ENCODE measurements at places on chromosomes 5 and 9.

- DNase-seq = no peak
Measured at GRCh38 chr9:107431461-107431860, 58.1 kb downstream of the KLF4 start.

GRCh38 chr5:128962211-128962610 lies 3.1 kb upstream of the SLC27A6 start:
- DNase-seq = no peak

DNA sequence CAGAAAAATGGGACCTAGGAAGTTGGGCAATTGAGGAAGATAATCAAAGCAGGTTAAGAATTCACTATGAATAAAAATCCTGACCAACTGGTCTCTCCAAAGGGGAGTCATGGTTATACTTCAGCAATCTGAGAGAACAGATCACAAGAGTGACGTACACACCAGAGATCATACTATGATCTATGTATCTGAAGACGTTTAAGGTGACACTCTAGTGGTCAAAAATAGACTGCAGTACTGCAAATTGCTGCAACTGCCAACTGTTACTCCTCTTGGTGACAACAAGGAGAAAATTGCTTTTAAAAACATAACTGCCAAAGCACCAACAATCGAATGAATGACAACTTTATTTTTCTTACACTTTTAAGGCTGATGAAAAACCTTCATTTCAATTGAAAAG lies 4.9 kb downstream of the AK6 start:
- DNase-seq = no peak

DNA sequence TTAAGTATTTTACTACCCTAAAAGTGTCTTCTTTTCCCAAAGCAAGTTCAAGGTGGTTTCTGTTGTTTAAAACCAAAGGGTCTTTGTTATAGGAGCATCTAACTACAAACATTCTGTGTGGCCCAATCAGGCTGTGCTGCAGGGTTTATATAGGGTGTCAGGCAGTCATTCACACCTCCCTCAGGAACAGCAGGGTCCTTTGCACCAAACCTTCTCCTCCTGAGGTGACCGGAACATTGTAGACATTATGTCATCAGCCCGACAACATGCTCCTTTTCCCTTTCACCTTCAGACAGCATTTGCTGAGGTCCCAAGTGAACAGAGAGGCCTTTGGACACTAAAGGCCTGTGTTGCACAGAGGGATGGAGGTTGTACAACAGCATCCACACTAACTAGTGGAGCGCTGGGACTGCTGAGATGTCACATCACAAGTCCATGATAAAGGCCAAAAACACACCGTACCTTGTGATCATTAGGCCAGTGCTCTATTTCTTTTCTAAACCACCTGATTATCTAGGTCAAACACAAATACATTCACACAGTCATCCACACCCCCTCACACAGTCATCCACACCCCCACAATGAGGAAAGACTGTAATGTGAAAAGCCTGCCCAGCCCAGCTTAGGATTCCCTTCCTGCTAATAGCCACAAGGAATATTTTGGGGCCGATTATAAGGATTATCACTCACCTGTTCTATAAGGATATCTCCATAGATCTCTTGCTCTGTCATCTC lies 123.8 kb upstream of the VLDLR start:
- DNase-seq = no peak

DNA sequence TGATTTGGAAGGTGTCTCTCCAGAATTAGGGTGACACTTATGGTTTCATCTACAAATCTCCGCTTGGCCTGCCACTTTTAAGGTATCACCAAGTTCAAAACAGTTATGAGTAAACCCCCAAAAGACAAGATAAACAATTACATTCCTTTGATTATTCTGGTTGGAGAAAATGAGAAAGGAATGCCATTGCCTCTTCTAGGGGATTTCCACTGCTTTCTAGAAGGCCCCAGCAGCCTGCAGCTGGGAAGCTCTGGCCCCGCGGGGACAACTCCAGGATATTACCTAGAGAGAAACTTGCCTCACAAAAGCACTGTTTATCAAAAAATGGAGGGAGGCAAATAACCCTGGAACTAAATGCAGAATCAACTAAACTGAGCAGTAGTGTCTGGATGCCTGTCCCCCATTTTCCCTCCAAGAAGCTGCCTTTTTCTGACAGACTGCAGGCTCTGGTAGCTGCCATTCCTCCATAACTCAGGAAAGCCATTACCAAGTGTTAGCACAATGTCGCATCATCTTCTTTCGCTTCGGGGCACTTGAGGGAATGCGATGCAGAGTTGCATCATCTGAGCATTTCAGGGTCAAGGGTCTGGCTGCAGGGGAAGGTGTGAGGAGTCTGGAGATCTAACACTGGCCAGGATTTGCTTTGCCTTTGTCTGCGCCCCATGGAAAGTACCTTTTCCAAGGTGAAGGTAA lies 71.5 kb upstream of the PLPP6 start:
- DNase-seq = no peak

- DNase-seq = no peak
Measured at GRCh38 chr5:157659868-157660660, 7.8 kb upstream of the SOX30 start.

DNA sequence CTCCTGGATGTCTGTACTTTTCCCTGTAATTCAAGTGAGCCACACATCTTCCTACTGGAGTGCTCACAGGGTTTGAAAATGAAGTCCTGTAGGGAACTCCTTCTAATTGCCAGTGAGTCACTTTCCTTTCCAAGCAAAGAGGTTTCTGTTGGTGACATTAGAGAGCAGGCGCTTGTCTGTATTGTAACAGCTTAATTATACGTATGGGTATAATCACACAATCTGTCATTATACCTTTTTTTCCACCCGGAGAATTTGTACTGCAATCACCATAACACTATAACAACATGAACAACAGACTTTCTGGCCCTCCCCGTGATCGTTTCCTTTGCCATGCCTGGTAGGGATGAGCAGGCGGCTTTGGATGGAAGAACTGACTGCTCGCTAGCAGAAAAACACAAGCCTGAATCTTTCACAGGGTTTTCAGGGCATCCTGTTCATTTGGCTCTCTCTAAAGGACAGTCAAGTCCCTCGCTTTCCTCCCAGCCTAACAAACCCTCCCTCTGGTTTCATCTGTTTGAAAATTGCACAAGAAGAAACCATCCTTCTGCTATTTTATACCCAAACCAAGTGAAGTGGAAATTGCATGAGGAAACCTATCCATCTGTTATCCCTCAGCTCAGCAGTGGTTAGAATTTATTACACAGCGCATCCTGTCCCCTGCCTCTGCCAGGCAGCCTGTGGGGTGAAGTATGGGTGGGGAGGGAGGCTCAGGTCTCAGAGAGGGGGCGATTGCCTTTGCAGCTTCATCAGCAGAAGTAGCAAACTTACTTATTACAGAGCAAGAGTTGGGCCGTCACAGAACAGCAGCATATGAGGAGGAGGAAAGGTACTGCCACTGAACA lies 307.0 kb upstream of the TLE4 start:
- no peak for DNase-seq

DNA sequence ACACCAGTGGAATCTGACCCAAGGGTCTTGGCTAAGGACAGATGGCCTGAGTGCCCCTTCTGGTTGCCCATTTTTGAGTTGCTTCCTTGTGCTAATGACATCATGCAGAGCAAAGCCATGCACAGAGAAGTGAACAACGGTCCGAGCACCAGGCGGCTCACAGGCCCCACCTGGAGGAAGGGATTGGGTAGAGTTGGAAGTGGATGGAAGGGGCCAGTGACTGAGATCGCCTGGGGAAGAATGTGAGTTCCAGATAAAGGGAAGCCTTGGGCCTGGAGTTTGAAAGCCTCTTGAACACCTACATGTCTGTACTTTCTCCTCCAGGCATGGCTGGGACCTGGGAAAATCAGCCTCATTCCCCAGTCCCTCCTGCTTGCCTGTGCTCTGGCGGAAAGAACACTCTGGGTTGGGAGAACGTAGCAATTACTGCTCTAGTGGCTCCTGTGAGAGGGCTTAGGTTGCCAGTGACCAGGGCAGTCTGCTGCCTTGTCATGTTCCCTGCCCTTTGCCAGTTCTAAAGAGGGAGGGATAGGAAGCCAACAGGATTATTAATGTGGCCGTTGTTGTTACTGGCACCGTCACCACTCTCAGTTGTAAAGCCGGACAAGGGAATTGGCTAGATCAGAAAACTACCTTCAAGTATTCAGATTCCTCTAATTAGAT lies 62.5 kb upstream of the PTPN3 start:
- DNase-seq = no peak

DNA sequence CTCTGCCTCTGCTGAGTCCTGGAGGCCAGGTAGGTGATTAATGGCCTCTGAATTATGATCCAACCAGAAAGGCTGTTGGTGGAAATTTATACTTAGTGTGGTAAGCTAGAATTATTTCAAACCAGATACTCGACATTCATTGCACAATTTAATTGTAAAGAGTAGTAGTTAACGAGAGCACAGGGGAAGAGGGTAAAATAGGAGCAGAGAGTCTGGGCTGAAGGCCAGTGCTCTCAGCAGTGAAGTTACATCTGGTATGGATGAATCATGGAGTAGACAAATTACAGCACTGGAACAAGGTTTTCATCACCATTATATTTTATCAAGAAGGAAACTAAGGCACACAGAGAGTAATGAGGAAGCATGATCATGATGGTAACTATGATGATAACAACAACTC lies 92.5 kb downstream of the TLR4 start:
- DNase-seq = no peak

DNA sequence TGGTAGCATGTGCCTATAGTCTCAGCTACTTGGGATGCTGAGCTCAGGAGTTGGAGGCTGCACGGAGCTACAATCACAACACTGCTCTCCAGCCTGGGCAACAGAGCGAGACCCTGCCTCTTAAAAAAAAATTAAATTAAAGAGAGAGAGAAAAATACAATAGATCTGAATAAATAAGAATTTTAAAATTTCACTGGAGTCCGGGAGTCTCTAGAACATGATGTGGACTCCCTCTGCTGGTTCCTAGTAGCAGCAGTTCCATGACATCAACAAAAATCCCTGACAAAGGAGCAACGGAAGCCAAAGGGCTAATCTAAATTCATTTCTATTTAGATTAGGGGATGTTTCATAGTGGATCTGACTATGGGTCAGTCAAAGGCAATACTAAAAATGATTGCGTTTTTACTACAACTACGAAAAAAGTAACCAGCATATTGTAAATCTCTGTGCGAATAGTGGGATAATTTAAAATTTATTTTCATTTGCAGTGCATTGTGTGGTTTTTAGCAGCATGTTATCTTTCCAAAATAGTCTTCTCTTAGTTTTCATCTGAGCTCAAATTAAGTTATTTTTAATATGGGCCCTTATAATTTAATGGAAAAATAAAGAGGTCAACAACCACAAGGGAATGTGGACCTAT lies 6.7 kb downstream of the INIP start:
- DNase-seq = no peak

DNA sequence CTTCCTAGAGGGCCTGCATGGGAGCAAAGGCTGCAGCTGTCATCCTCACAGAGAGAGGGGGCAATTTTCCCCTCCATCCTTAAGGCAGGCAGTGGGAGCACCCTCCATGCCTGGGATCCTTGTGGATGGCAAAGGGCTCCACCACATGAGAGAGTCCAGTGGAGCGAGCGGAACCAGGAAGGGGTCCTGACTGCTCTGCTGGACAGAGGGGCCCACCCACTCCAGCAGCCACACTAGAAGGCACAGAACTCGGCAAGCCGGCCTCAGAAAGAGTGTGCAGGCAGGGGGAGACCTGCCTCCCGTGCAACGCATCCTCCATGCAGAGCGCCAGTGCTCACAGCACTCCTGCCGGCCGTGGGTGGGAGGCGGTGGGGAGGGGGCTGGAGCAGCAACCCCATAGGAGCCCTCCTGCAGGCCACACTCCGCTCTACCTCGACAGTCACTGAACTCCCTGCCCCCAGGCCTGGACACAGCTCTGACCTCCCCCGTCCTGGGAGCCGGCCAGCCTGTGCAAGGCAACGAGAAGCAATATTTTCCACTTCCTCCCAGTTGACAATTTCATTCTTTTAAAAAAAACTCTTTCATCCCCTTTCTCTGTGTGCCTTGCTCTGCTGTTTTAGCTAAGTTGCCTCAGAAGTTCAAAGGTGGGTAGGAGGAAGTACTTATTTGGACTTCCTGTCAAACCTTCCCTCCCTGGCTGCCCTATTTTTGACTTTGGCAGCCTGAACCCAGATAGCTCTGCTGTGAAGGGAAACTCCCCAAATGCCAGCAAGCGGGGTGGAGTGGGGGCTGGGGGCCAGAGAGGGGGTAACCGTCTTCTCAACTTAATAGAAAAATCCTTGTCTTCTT lies 5.3 kb upstream of the LCP2 start:
- DNase-seq = peak; percentile 42

GRCh38 chr5:73121119-73121463 lies 716 bp downstream of the TMEM171 start:
- no peak for DNase-seq

DNA sequence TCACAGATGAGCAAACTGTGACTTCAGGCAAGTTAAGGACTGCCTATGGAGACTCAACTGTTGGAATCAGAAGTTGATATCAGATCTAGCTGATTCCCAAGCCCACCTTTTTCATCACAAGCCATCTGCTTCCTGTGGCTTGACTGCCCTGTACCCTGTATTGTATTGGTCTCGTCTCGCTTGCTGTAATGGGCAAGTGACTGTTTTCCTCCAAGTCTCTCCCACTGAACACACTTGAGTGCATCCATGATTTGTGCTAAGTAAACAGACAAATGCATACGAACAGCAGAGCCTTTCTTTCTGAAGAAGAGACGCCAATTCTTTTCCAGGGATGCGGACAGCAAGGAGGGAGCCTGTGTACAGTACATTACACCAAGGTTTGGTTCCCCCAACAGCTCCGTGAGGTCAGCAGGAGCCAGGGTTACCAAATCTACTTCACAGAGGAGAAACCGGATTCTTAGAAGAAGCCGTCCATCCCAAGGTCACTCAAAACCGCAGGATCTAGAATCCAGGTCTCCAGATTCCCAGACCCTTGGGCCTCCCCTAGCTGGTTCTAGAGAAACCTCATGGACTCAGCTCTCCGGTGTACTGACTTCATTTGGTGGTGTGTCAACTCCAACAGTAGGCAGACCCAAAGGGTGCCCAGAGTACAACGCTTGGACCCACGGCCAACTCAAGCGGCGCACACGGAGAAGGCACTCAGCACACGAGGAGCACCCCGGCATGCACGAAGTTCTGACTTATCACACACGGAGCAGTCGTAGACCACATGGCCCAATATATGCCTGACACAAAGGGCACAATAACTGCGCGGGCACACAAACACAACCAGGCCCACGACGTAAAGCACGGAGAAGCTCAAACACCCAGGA lies 1.1 kb downstream of the BAG1 start:
- DNase-seq = no peak

DNA sequence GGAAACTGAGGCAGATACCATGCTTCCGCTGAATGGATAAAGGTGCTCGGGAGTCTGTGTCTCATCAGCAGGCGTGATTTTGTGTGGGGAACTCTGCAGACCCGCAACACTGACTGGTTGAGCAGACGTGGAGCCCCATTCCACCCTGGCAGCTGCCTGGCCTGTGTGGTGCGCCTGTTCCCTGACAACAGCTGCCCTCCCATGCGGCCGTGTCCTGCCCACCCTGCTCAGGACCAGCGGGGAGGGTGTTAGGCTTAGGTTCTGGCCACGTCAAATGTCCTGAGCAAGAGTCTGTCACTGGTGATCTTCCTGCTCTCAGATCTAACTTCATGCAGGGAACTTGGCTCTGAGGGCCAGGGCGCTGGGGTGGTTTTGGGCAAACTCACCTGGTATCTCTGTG lies 417.7 kb upstream of the IRX4 start:
- no peak for DNase-seq

- DNase-seq = no peak
Measured at GRCh38 chr5:160747987-160748386, 104.0 kb downstream of the ATP10B start.

Measured in activated naive CD4-positive, alpha-beta T cell (primary cell).